Iris pigment epithelial cell (primary cell): ENCODE measurements at places on chromosomes 5 and 9.

GRCh38 chr5:43225649-43226245 lies 33.7 kb downstream of the NIM1K start:
- DNase-seq = no peak

DNA sequence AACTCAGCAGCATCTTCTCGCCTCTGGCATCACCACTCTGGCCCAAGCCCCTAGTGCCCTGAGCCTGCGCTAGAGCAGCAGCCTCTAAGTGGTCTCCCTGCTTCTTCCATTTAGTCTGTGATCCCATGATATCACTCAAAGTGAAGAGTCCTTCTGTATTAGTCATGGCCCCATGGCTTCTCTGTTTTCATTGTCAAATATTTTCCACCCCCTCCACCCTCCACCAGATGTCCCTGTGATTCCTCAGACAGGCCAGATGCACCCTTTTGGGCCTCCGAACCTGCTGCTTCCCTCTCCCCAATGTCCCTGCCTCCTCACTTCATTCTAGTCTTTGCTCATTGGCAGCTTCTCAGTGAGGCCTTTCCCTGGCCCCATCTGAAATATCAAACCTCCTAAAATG lies 299.2 kb downstream of the SPOCK1 start:
- DNase-seq = no peak

- no peak for DNase-seq
Observed at GRCh38 chr5:101969742-101970141, 326.3 kb downstream of the SLCO4C1 start.

DNA sequence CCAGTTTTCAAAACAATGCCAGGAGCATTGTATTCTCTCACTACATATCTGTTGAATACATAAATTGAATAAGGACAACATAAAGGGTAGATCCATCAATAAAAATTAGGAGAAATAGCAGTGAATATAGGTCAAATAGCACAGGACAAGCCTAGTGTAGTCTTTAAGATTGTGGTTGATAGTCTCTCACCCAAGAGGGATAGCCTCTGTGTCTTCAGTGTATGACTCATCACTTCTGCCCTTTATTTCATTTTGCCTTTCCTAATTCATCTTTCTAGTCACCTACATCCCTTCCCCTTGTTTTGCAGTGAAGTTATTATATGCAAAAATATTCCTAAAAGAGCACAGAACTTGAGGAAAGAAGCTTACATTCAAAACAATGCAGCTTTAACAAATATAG lies 335.0 kb upstream of the TUSC1 start:
- no peak for DNase-seq

DNA sequence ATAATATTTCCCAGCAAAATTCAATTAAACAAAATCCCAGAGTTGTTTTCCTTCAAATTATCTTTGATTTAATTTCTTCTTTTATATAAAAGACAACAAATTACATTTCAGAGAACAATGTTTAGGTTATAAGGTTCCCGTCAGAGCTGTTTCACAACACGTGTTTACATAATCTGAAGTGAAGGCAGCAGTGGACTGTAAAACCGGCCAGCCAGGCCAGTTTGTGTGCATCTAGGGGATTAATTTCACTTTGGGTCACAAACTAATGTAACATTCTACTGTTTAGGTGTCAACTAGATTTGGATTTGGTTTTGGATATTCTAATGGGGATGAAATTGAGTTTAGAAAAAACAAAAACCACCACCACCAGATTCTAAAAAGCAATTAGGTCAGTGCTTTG lies 86.5 kb upstream of the PLPP1 start:
- DNase-seq = peak; percentile 78

DNA sequence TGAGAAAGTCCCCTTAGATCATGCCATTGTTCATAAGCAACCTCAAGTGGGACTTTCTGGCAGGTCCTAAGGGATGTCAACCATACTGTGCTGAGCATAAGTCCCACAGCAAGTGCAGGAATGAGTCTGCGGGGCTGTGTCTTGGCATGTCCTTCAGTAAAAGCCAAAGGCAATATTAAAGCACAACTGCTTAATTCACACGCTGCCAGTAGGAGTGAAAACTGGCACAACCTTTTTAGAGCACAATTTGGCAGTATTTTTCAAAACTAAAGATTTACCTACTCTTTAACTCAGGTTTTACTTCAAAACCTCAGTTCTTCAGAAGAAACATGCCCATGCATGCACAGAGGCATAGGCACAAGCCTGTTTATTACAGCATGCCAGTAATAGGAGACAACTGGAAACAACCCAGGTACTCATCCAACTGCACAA lies 24.4 kb upstream of the SMAD5 start:
- DNase-seq = no peak

- peak; percentile 17 for DNase-seq
Observed at GRCh38 chr5:73534011-73534644, 31.3 kb downstream of the ANKRA2 start.

- DNase-seq = no peak
Observed at GRCh38 chr5:96785326-96786109, 22.2 kb downstream of the ERAP1 start.

DNA sequence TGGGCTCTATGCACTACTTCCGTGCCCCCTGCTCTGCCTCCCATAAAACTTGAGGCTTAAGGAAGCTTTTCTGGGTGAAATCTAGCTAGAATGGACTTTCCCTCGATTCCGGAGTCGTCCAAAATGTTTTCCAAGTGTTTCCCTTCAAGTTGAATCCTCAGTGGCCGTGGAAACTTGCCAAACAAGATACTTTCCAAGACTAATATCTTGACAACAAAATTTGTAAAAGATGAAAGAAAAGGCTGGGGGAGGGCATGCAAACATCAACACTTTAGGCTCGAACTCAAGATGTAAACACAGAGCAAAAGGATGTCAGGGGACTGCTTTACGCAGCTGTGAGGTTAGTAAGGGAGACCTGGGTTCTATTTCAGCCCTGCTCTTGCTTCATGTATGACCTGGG lies 482.8 kb upstream of the KLF4 start:
- no peak for DNase-seq

DNA sequence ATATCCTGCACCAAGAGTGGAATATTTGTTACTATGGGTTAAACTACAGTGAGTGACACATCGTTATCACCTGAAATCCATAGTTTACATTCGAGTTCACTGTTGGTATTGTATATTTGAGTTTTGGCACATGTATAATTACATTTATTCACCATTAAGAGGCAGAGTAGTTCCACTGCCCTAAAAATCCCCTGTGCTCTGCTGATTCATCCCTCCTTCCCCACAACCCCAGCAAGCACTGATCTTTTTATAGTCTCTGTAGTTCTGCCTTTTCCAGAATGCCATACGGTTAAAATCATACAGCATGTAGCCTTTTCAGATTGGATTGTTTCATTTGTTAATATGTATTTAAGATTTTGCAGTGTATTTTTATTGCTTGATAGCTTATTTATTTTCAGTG lies 495.2 kb downstream of the DIRAS2 start:
- no peak for DNase-seq

DNA sequence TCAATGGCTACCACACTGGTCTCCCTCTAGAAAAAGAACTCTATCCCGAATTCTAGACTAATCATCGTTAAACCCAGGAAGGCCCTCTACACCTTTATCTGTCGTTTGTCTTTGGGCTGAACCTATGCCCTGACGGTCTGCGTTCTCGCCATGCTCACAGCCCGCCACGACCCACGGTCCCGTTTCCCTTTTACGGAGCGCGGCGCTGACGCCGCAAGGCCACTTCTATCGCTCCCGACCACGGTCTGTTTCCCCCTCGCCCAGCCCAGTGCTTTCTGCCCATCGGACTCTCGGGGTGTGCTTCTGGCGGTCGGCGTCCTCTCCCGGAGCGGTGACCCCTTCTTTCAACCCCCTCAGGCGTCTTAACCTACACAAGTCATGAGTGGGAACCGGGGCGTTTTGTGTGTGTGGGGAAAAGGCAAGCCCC lies 974 bp downstream of the C9orf40 start:
- DNase-seq = peak; percentile 28

GRCh38 chr5:150611026-150611425 lies 29.4 kb upstream of the SYNPO start:
- no peak for DNase-seq

- no peak for DNase-seq
Observed at GRCh38 chr5:4531756-4532704, 608.1 kb upstream of the ADAMTS16 start.

- DNase-seq = peak; percentile 99
Observed at GRCh38 chr5:143536364-143536763, 132.9 kb upstream of the NR3C1 start.

DNA sequence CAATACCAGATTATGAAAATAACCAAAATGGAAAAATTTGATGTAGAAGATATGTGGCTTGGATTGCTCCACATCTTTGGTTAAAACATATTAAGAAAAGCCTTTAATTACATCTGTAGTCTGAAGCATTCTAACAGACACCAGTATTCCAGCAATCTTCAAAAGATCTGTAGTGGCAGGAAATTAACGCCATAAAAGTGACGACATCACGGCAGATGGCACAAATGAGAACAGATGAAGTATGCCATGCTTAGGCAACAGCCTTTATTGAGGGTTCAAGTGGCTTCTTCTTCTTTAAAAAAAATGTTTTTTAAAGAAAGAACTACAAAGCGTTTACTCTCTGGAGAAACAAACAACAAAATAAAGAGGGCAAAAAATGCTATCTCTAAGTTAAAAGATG lies 164.2 kb downstream of the MEF2C start:
- no peak for DNase-seq
